Adrenal gland (tissue), 19 donors: ENCODE measurements at places on chromosomes 12 and 14. TPM values are rescaled to one million over a fixed set of nuclear protein-coding genes. Genes with fewer than 3 reads are reported as not detected.

- H3K27ac ChIP-seq: no peak overlapping the region
- H3K27me3 ChIP-seq: no peaks in the 10 kb centered on the region
- no peak for DNase-seq
- H3K36me3 ChIP-seq: no peaks in the 10 kb centered on the region
- H3K4me3 ChIP-seq: no peak overlapping the region
Measured at GRCh38 chr14:42307239-42307825, 700.7 kb downstream of the LRFN5 start.

DNA sequence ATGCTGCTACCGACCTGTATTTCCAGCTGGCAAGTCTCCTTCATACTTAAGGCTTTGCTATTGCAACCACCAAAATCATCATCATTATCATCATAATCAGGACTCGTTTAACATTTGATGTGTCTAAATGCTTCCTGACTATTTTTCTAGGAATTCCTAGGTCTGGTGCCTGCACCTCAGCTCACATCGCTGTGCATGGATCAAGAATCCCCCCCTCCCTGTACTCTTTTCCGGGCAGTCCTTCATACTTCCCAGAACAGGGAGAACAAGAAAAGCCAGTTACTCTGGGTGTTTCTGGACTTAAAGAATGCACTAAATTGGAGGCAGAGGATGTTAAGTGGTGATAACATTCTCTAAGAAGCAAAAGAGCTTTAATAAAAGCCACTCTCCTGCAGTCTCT, 9.4 kb downstream of the ERP27 start:
- no peaks in the 10 kb centered on the region for H3K27me3 ChIP-seq
- no peak overlapping the region for H3K4me3 ChIP-seq
- no peak for DNase-seq
- H3K36me3 ChIP-seq: no peaks in the 10 kb centered on the region

- no peaks in the 10 kb centered on the region for H3K4me1 ChIP-seq
- H3K27me3 ChIP-seq: no peaks in the 10 kb centered on the region
- H3K36me3 ChIP-seq: no peaks in the 10 kb centered on the region
- H3K4me3 ChIP-seq: no peak overlapping the region
Measured at GRCh38 chr12:85963326-85963725, 89.2 kb downstream of the NTS start.

DNA sequence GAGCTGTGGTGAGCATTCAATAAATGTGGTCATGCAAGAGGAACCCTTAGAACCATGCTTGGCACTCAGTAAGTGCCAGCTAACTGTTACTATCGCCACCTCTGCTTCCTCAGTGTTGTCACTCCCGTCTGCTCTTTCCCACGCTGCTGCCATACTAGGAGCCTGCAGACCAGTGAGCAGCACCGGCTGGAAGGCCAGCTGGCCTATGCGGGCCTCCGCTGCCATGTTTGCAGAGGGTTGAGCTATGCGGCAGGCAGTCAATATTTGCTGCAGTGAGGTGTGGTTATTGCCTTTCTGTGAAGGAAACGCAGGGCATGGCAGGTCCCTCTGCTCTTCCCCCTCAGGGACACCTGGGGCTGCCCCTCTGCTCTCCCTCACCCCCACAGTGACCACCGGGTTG, 13.0 kb downstream of the KMT5A start:
- peaks cover 12% of the 10 kb centered on the region for H3K4me1 ChIP-seq
- H3K27ac ChIP-seq: no peak overlapping the region
- H3K4me3 ChIP-seq: no peak overlapping the region
- no peak for DNase-seq

DNA sequence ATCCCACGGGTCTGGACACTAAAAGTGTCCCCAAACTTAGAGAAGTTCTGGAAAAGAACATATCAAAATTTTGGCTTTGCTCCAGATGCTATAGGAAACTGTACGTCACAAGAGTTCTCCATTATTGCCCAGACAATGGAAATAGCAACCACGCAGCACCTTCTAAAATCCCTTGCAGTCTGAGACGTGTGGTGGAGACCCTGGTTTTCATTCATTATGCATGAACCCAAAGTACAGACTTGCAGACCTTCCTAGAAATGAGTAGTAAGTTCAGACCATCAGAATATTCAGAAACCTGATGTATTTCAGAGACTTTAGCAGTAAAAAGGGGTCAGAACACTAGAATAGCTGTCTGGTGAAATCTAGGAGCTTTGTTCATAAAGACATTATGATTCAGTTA, 50.0 kb upstream of the BCL2L14 start:
- no peaks in the 10 kb centered on the region for H3K36me3 ChIP-seq
- no peak for DNase-seq
- no peak overlapping the region for H3K4me3 ChIP-seq
- no peak overlapping the region for H3K27ac ChIP-seq
- no peaks in the 10 kb centered on the region for H3K4me1 ChIP-seq

DNA sequence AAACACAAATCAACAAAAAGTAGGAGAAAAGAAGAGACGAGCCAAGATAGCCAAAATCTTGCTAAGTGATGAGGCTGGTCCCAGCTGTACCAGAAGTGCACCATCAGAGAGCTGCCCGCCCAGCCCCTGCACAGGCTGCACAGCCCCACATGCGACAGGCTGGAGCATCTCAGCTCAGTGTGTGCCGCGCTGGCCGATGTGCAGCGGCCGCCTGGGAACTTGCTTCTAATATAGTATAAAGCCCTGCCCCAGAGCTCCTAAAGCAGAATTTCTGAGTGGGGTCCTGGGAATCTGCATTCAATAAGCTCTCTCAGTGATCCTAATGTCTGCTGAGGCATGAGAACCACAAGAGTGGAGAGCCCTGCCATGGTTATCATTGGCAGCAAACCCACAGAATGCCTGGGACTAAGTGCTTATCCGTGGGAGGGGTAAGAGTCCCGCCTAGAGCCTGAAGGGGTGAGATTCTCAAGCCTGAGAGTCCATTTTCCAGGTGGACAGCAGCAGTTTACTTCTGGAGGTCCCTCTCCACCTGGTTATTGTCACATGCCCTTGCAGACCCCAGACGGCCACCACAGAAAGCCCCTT, 171.6 kb downstream of the DPF3 start:
- DNase-seq: no peak
- H3K4me1 ChIP-seq: no peaks in the 10 kb centered on the region
- no peak overlapping the region for H3K27ac ChIP-seq
- H3K27me3 ChIP-seq: no peaks in the 10 kb centered on the region
- no peak overlapping the region for H3K4me3 ChIP-seq

- H3K4me3 ChIP-seq: no peak overlapping the region
- no peaks in the 10 kb centered on the region for H3K36me3 ChIP-seq
- DNase-seq: no peak
- no peak overlapping the region for H3K27ac ChIP-seq
- H3K27me3 ChIP-seq: peaks cover 36% of the 10 kb centered on the region
Measured at GRCh38 chr14:104114421-104115130, 23.8 kb upstream of the KIF26A start.

DNA sequence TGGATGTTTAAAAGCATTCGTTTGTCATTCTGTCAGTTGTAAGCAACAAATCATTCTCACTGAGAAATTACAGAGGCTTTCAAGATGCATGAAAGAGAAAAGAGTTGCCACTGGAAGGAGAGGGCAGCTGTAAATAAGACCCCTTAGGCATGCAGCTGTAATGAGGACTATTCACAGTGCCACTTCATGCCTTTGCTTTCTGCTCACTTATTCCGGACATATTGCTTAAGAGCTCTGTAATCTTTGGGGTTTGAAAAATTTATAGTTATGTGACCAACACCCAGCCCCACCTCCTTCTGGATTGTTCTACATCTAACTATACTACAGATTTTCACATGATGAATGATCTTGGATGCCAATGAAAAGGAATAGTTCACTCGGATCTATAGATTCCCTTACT, 194.8 kb upstream of the DCN start:
- no peaks in the 10 kb centered on the region for H3K36me3 ChIP-seq
- no peak overlapping the region for H3K27ac ChIP-seq
- no peaks in the 10 kb centered on the region for H3K27me3 ChIP-seq
- H3K4me3 ChIP-seq: no peak overlapping the region
- no peak for DNase-seq

The PDE3A gene
- 2.0 TPM for total RNA-seq

The PTGR2 gene
- 13.1 TPM for total RNA-seq

The C3AR1 gene
- 27.7 TPM for total RNA-seq
